ENCODE measurements at places on chromosomes 4 and X. TPM values are rescaled to one million over a fixed set of nuclear protein-coding genes. Genes with fewer than 3 reads are reported as not detected.

The MXRA5 gene
- total RNA-seq = 26.4 TPM

The PABPC1L2A gene
- total RNA-seq = not detected

The CNOT6L gene
- 25.0 TPM for total RNA-seq

The NCAPG gene
- total RNA-seq = 6.5 TPM

The SLC4A4 gene
- total RNA-seq = 12.8 TPM

The RENBP gene
- 13.1 TPM for total RNA-seq

The DIPK2B gene
- total RNA-seq = not detected

The F11 gene
- total RNA-seq = not detected
